ENCODE measurements at places on chromosomes 16 and 17.
A peak's percentile ranks its signal among the peaks of the same experiment; 100 is the strongest.

DNA sequence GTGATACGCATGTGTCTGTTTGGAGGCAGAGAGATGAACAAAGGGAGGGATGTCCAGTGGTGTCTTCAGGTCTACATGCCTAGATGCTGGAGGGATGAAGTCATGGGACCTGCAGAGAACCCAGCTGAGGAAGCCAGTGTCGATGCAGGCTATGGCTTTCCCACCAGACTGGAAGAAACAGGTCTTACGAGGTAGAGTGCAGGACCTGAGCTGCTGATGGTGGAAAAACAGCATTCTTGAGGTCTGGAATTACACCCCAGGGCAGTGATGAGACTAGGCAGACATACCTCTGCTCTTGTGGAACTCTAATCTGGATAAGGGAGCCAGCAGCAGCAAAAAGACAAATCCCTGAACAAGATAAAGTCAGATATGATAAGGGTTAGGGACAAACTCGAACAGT is 37.4 kb downstream of the ARSG start:
- DNase-seq, result no peak

DNA sequence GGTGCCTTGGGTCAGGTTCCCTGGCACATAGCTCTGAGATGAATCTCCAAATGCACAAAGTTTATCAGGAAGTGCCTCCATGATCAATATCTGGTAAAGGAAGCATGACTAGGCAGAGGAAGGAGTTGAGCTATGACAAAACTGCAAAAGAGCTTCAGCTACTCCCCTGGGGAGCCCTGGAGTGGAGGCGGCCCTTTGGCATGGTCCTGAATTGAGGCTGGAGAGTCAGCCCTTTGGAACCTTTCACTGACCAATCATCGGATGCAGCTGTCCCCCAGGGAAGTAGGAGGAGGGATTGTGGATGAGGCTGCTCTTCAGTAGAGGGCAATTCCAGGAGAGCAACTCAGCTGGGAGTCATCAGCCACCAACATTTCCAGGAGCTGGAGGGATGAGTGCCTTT is 46.1 kb upstream of the NLRP1 start:
- no peak for DNase-seq

DNA sequence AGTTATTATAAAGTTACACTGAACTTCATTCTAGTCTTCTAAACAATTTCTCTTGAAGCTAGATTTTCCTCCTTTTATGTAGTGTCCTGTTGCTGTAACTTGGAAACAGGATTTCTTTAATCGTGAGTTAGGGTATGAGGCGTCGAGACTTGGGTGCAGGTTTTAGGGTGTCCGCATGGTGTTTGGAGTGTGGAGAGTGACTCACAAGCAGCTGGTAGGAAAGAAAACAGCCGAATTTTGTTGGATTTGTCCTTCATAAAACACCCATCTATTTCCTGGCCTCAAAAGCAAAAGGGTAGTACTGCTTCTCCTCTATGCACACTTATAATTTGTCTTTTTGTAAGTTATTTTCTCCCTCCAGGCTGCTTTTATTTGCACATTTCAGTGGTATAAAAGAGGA is 1.6 kb downstream of the RPTOR start:
- DNase-seq, result no peak

- no peak for DNase-seq
These were observed 279.3 kb downstream of the ABCC12 start for GRCh38 chr16:47876511-47876910.

DNA sequence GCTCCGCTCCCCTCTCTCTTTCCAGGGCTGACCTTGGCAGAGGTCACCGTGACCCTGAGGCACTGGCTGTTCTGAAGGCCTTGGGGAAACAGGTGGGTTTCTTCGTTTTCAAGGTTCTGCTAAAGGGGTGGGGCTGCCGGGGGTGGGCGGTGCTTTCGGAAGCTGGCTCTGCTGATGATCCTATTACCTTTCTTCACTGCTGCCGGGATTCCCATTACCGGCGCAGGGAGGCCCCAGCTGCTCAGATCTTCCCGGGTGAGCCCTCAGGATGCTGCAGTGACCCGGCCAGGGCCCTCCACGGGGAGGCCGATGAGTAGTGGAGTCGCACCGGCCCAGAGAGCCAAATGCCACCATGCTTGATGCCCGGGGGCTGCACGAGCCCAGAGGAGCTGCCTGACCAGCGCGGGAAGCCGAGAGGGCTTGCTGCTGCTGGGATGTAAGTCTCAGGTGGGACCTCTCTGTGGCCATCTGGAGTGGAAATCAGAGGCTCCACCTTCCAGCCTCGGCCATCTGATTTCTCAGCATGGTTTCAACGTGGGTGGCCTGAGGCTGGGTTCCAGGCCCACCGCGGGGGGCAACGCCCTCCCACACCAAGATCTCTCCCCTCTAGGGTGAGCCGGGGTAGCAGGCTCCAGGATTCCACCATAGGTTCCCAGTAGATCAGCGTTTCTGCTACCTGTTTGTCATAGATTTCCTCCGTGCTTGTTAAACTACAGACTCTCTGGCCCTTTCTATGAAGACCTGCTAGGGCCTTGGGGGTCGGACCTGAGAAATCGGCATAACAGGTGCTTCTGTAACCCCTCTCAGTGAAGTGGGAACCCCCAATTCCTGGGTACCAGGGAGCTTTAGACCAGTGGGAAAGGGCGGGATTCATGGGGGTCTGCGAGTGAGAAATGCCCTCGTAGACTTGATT is 21.6 kb upstream of the ADCY7 start:
- DNase-seq, result no peak

DNA sequence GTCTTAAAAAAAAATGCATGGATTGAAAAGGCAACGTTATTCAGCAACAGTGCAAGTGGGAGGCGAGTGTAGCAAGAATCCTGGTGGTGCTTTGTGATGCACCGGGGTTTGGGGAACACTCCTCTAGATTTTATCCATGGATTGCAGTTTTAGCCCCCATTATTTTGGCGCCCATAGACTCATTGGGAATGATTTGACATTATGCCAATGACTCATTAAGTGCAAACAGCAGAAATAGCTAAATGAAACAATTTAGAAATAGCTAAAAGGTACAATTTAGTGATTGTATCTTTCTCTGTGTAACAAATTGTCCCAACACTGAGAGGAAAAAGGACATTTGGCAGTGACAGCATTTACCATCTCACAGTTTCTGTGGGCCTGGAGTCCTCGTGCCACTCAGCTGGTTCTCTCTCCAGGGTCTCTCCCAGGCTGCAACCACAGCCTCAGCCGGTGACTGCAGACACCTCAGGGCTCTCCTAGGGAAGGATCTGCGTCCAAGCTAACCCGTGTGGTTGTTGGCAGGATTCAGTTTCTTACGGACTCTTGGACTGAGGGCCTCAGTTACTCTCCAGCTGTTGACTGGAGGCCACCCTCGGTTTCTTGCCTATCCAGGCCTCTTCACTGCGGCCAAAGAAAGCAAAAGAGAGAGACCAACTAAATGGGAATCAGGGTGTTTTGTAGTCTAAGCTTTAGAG is 398.7 kb downstream of the SNX29 start:
- no peak for DNase-seq

DNA sequence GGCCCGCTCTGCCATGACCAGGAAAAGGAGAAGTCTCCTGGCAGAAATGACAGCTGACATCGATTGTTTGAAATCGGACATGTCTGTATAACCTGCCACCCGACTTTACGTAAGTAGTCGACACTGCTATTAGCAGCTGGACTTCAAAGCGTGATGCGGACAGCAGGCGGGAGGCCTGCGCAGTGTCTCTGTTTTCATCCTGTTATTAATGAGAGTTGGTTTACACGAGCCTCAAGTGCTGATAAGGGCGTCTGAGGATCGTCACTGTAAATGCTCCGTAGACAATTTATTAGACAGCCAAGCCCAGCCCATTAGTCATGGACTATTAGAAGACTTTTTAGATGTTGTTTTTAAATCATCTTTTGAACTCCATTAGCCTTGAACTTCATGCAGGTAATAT is 328.3 kb downstream of the FOXL1 start:
- DNase-seq, result no peak

DNA sequence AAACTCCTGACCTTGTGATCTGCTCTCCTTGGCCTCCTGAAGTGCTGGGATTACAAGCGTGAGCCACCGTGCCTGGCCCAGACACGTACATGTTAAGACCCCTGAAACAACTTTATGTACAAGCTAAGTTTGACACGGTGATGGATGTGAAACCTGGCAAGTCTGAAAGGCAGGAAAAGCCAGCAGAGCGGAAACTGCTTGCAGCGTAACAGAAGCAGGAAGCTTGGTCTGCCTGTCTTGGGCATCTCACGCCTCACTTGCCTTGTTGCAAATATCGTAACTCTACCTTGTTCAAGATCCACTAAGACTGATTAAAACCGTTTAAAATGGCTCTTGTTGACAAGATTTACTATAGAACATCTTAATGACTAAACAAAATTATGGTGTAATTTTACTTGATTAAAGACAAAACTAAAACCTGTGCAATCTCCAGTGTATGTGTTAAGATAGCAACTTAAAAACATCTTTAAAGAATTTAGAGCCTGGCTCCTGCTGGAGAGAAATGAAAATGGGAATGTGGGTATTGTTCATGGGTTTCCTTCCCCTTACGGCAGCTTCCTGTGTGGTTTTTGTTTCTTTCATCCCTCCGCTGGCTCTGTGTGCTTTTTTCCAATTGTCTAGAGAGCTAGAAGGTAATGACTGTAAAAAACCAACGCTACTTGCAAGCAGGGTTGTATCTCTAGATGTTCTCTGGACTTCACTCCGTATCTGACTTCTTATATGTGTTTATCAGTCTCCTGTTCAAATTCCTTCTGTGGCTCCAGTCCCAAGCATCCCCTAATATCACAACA is 477.6 kb downstream of the XYLT1 start:
- DNase-seq, result no peak

GRCh38 chr16:27235055-27235937 is 32.0 kb downstream of the KDM8 start:
- peak; percentile 95 for DNase-seq

DNA sequence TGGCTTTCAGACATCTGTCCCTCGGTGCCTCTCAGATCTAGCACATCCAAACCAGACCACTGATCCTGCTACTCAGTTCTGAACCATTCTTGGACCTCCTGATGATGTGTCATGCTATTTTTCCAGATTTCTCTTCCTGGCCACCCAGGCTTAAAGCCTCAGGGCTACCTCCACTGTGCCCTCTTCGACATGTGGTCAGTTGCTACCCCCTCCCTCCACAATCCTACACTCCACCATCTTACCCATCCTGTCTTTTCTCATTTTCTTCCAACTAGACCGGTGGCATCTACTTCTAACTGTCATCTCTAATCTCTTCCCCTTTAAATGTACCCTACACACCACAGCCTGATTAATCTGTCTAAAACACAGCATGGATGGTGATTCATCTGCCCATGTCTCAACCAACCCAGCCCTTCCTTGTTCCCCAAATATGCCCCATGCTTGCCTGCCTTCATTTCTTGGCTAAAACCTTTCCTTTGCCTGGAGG is 478.6 kb downstream of the SLC39A11 start:
- no peak for DNase-seq

- DNase-seq, result no peak
These were observed 544.8 kb upstream of the EEF2KMT start for GRCh38 chr16:5642436-5642835.

DNA sequence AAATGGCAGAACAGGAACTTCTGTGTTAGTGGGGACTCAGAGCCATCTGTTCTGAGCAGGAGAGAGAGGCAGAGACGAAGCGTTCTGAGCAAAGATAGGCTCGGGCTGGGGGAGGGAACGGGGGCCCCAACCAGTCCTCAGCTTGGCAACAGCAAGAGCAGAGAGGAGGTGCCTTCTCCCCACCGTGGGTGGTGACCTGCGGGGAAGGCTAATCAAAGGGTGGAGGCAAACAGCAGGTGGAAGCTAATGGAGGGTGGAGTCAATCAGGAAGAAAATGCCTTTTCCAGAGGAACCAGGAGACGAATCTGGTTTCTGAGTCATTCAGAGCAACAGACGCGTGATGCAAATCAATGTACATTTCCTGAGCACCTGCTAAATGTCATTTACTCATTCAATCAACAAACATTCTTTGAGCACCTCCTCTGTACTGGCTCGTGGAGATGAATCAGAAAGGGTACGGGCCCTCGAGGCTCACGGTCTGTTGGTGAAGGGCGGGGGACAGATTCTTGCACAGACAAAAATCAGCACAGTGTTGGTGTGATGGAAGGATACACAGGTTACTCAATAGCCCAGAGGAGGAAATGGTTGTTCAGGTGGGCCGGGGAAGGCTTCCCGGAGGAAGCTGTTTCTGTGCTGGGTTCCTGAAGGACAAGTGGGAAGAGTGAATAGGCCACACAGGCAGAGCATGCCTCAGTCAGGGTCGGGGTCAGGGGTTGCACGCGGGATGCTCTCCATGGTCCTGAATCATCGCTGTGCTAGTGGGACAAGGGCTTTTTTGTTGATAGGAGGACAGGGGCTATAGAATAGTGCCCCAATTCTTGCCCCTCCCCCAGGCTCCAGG is 5.7 kb upstream of the SPNS2 start:
- DNase-seq, result no peak

DNA sequence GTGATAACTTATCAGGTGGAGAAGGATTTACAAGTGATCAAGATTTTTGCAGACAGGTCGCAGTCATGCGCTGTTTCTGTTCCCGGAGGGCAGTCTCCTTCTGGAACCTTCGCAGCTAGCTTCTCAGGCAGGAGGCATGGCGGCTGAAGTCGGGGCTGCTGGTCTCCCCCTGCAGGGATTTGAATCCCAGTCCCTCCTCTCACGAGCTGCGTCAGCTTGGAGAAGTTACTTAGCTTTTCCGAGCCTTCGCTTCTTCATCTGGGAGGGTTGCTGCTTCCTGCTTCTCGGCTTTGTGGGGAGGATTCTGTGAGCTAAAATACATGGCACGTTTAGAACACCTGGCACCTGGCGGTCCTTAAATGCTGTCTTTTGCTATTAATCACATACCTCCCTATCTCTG is 287.8 kb upstream of the FOXF1 start:
- DNase-seq, result no peak

- DNase-seq, result no peak
These were observed 2.9 kb downstream of the ARSG start for GRCh38 chr17:68294196-68294555.

- no peak for DNase-seq
These were observed 104.5 kb downstream of the CRLF3 start for GRCh38 chr17:30720013-30720471.

- DNase-seq, result peak; percentile 60
These were observed 9.4 kb downstream of the RPL19 start for GRCh38 chr17:39209317-39210092.

GRCh38 chr17:73803964-73804435 is 159.8 kb upstream of the SDK2 start:
- DNase-seq, result no peak

- no peak for DNase-seq
These were observed 693.3 kb downstream of the CDH11 start for GRCh38 chr16:64428463-64429113.

DNA sequence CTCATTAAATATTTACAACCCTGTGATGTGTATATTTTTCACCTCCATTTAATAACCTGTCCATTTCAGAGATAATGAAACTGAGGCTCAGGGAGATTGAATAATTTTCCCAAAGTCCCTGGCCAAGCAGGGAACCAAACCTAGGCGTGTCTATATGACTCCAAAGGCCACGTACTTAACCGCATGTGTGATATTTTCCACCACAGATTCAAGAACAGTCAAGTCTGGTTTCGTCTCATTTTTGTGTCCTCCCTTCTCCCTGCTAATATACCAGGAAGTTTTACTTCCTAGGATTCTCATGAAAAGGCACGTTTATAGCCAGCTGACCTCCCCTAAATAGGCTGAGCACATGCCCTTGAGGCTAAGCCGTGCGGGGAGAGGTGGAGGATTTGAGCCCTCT is 15.3 kb downstream of the WFIKKN2 start:
- DNase-seq, result no peak
